ENCODE measurements at places on chromosomes 6 and 20.

GRCh38 chr6:89035252-89036101, 45.1 kb upstream of the PNRC1 start:
- no peak for DNase-seq

DNA sequence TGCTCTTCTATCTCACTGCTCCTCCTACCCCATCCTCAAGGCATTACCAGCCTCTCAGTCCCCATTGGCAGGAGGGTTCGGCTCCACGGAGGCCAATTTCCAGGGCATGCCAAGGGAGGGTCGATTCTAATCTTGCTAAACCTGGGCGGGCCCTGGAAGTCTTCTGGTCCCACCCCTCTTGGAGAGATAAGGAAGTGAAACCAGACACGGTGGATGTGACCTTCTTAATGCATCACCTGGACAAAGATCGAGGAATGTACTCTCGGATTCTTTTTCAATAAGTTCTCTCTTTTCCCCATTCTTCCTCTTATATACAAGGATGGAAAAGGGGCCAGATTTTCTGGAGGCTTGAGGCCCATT, 112.2 kb upstream of the ARMC2 start:
- DNase-seq = no peak

GRCh38 chr6:73329201-73329600, 24.9 kb downstream of the DPPA5 start:
- DNase-seq = no peak

- DNase-seq = no peak
These were observed 17.0 kb downstream of the NQO2 start for GRCh38 chr6:3016473-3017280.

- DNase-seq = no peak
These were observed 4.7 kb upstream of the NPBWR2 start for GRCh38 chr20:64111841-64112641.

DNA sequence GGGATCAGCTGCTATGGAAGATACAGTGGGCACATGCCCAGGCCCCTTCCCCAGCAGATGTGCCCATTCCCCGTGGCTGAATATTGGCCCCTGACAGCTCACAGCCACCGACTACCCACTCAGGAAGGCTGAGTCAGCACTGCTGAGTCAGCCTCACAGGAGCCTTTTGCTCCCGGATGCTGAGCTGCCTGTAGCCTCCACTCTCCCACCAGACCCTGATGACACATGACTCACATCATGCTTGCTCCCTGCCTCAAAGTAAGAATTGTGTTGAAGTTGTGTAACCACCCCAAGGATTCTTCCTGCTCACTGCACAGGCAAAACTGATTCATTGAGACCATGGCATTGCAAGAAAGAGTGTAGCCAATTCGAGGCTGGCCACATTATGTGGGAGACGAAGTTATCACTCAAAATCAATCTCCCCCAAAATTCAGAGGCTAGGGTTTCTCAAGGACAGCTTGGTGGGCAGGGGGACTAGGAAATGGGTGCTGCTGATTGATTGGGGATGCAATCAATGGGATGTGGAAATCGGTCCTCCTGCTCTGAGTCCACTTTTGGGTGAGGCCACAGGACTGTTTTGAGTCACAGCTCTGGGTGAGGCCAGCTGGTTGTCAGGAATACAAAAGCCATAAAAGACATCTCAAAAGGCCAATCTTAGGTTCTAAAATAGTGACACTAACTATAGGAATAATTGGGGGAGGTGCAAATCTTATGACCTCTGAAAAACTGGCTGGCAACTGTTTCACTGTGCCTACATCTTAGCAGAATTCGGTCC, 556.6 kb upstream of the CDH4 start:
- DNase-seq = no peak

- no peak for DNase-seq
These were observed 1.3 kb upstream of the RING1 start for GRCh38 chr6:33206864-33207551.

GRCh38 chr6:134060491-134061106, 8.2 kb upstream of the SLC2A12 start:
- DNase-seq = no peak
